Stimulated activated CD8-positive, alpha-beta memory T cell treated with anti-CD3 and anti-CD28 coated beads, Interleukin-7, amount 100 ng/mL, for 24 hours (primary cell): ENCODE measurements at places on chromosomes 12 and 14.
A peak's percentile ranks its signal among the peaks of the same experiment; 100 is the strongest.

GRCh38 chr14:85040046-85040685 lies 489.8 kb upstream of the FLRT2 start:
- no peak for DNase-seq

- DNase-seq, result no peak
Measured at GRCh38 chr12:50397117-50397650, 775 bp upstream of the FAM186A start.

DNA sequence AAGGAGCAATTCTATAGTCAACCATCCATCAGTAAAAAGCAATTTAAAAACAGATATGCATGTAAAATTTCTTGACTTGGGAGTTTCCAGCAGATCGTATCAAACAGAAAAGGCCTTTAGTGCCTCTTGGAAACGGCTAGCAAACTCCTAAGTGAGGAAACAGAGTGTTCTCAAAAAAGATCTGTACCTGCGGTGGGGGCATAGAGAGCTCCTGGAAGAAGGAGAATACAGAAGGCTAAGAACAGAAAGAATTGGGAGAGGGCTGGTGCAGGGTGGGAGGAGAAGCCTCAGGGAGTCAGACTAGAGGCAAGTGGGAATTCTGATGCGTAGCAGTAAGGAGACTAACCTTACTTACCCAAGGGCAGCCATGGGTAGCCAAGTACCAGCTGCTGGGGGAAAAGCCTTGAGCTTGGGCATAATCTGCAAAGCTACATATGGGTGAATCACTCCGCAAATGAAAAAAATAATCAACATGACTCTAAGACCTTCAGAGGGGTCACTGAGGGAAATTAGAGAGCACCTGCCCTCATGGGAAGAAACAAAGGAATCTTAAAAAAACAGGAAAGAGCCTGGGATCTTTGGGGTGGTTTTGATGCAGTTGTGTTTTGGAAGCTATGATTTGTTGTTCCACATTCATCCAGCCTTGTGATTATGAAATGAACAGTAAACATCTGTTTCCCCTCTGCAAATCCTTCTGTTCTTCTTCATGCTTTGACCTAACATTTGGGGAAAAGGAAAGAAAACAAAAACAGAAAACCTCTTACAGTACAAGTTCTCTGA lies 10.4 kb downstream of the RHOJ start:
- no peak for DNase-seq

- DNase-seq, result peak; percentile 32
Measured at GRCh38 chr12:112992541-112993398, 14.5 kb downstream of the OAS2 start.

DNA sequence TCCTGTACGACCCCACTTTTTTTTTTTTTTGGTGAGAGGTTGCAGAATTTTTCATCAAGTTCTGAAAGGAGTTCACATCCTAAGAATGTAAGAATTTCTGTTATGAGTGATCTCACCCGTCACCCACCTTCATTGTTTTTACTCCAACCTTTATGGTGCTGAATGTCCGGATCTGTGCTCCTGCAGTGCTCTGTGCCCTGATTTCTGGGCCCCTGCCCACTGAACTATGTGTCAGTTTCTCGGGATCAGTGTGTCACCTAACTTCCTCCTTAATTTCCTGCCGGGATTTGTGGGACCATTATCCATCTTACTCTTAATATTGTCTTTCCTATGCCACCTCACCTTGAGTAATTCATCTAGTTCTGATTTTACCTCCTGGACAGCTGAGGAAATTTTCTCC lies 11.6 kb downstream of the RASSF8 start:
- no peak for DNase-seq

DNA sequence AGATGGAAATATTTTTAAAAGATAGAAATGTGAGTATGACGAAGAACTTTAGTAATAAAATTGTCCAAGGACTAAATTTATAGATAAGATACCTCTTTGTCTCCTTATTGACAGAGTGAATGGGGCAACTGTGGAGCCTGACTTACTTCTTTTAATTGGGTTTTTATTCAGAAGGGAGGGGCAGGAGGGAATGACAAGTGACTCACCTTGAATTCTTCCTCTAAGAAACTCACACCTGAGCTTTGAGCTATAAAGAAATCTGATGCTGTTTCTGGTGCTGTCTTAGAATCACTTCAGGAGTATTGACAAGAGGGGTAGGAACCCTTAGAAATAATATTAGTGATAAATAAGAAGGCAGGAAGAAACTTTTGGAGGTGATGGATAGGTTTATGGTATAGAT lies 951 bp downstream of the NR1H4 start:
- DNase-seq, result no peak

GRCh38 chr14:90976101-90976500 lies 84.3 kb downstream of the RPS6KA5 start:
- no peak for DNase-seq

- no peak for DNase-seq
Measured at GRCh38 chr12:105806400-105806770, 332.4 kb downstream of the NUAK1 start.

GRCh38 chr12:2615665-2616402 lies 178.9 kb upstream of the FKBP4 start:
- DNase-seq, result no peak

GRCh38 chr14:24971255-24971654 lies 78.7 kb downstream of the STXBP6 start:
- DNase-seq, result no peak

DNA sequence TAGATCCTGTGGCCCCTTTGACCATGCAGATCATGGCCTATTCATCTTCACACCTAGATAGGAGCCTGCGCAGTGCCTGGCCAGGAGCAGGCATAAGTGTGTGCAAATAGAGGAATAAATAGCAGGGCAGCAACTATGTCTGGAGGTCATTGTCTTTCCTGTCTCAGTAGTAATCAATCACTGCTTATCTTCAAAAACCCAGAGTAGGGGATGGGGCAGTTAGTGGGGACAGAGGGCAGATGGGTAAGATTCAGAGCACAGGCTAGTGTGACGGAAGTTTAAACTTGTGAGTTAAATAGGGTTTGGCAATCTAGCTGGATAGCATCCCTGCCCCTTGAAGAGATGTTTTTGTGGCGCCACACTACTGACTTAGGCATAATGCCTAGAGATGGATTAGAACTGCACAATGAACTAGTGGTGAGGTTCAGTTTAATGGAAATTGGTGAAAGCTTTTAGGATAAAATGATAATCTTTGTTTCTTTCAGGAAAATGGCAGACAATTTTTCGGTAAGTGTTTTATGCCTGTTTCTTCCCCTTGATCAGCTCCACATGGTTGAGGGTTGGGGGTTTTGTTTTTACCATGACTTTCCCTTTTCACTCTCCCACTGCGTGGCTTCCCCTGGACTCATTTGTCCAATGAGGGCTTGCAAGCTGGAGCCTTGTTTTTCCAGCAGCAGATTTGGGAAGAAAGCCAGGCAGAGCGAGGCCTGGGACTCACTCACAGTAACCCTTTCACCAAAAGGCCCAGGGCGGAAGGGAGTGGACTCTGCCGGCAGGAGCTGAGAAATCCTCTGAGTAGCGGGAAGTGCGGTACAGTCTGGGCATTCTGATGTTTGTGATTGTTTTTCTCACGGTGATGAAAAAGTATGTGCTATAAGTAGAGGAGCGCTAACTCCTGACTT lies 8.1 kb downstream of the LGALS3 start:
- DNase-seq, result no peak

- DNase-seq, result no peak
Measured at GRCh38 chr12:49609059-49609874, 3.8 kb upstream of the FAM186B start.

GRCh38 chr12:102800565-102800964 lies 116.5 kb downstream of the PAH start:
- no peak for DNase-seq

DNA sequence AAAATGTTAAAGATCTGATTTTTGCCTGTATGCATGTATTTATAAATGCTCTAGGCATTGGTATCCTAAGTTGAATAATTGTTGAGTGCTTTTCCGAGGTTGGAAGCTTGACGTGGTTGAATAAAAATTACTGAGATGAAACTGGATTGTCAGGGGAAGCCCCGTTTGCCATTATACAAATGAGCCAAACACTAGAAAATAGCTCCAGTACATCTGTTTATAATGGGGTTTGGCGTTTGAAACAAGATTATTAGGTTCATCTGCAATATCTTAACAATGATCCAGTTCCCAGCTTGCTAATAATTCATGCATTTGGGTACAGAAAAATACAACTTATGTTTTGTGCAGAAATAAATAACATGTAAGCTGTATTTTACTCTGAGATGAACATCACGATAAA lies 789.6 kb downstream of the GALC start:
- DNase-seq, result no peak

- DNase-seq, result no peak
Measured at GRCh38 chr12:20259786-20260185, 108.6 kb upstream of the PDE3A start.

DNA sequence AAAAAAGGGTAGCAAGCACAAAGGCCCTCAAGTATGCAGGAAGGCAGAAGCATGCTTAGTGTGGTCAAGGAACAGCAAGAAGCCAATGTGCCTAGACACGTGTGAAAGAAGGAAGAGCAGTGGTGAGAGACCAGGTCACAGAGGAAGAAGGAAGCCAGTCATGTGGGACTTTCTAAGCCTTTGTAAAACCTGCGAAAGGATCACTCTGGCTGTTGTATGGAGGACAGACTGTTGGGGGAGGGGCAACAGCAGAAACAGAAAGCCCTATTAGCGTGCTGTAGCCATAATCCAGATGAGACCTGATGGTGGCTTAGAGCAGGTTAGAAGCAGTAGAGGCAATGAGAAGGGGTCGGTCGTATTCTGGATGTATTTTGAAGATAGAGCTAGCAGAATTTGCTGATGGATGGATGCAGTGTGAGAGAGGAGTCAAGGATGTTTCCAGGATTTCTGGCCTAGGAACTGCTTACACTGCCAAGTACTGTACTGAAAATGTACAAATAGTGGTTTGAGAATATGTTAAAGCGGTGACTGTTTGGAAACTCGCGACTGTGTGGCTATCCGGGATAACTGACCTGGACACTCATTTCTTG lies 5.7 kb upstream of the MLF2 start:
- no peak for DNase-seq

- no peak for DNase-seq
Measured at GRCh38 chr14:76902591-76902990, 76.4 kb downstream of the LRRC74A start.

- DNase-seq, result no peak
Measured at GRCh38 chr14:90290337-90291011, 34.1 kb downstream of the PSMC1 start.

- no peak for DNase-seq
Measured at GRCh38 chr12:13801543-13801942, 179.9 kb downstream of the GRIN2B start.

DNA sequence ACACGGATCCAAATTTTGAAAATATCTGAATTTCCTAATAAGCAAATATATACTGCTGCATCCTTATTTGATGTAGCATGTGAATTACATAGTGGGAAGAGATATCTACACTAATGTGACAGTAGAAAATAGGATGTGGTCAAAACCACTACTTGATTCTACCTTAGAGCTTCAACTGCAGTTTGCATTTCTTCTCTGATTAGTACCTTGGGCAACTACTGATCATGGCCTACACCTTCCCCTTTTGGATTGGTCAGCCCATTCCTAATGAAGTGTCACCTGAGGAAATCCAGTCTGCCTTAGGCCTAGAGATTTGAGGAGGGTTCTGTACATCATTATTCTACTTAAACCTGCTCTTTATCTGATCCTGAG lies 10.7 kb downstream of the LLPH start:
- DNase-seq, result no peak

DNA sequence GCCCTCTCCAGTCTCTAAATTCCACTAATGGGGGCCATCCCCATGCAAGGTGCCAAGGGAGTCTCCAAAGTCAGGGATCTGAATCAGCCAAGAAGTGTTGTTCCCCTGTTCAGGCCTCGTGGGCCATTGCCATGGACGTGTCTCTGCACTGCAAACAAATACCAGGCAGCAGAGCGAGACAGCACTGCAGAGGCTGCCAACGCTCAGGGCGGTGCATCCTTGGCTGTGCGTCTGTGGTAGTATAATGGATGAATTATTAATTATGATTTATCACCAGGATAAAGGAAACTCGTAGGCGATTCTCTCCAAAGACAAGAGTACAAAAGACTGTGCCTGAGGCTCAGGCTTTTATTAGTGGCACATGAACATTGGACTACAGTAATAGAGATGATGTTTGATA lies 122.3 kb upstream of the NTF3 start:
- no peak for DNase-seq

GRCh38 chr12:113040722-113041171 lies 15.8 kb upstream of the DTX1 start:
- DNase-seq, result no peak

GRCh38 chr12:81222846-81223592 lies 145.1 kb downstream of the ACSS3 start:
- DNase-seq, result no peak

- no peak for DNase-seq
Measured at GRCh38 chr14:76998910-76999309, 29.6 kb downstream of the IRF2BPL start.

- no peak for DNase-seq
Measured at GRCh38 chr14:105333020-105333490, 18.5 kb downstream of the PACS2 start.

DNA sequence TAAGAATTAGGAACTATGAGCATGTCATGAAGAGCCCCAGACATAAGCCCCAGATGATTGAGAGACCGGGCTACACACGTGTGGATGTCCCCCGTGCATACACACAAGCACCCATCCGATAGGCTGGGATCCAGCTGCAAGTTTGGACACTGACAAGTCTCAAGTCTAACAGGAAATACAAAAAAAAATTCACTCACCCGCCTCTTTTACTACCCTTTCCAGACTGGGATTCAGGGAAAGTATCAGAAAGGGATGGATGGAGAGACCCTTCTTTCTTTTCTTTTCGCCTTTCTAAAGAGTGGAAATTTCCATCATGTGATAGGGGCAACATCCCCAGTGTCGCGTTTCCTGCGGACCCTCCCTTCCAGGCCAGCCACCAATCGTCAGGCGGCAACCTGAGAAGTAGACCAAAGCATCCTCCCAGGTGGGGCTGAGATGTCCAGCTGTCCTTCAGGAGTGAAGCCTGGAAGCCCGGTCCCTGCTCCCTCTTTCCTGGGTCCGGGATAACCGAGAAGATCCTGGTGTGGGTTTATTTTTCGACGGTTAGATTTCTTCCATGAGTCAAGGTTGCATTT lies 6.4 kb upstream of the SLC38A4 start:
- DNase-seq, result no peak

DNA sequence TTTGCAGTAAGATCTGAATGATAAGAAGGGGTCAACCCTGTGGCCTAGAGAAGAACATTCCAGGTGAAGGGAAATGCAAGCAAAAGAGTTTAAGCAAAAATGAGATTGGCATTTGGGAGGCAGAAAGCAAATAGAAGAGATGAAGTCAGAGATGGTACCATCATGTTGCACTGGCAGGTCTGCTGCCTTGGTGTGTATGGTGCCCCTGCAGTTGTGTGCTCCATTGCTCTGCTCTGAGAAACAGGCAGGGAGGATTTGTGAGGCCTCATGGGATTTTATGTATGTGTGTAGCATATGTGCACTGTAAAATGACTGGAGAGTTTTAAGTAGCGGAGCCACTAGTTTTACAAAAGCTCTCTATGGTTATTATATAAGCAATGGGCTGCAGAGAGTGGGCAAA lies 6.6 kb downstream of the LDHB start:
- no peak for DNase-seq

GRCh38 chr12:108561852-108562347 lies 496 bp upstream of the ISCU start:
- no peak for DNase-seq

- no peak for DNase-seq
Measured at GRCh38 chr12:24198070-24198469, 248.6 kb upstream of the SOX5 start.

- DNase-seq, result no peak
Measured at GRCh38 chr14:90836692-90837063, 20.4 kb upstream of the TTC7B start.
